Thoracic aorta (tissue), 2 donors: ENCODE measurements at places on chromosomes 3 and 15.

- no peak for DNase-seq
Measured at GRCh38 chr15:31957581-31957980, 72.7 kb upstream of the CHRNA7 start.

DNA sequence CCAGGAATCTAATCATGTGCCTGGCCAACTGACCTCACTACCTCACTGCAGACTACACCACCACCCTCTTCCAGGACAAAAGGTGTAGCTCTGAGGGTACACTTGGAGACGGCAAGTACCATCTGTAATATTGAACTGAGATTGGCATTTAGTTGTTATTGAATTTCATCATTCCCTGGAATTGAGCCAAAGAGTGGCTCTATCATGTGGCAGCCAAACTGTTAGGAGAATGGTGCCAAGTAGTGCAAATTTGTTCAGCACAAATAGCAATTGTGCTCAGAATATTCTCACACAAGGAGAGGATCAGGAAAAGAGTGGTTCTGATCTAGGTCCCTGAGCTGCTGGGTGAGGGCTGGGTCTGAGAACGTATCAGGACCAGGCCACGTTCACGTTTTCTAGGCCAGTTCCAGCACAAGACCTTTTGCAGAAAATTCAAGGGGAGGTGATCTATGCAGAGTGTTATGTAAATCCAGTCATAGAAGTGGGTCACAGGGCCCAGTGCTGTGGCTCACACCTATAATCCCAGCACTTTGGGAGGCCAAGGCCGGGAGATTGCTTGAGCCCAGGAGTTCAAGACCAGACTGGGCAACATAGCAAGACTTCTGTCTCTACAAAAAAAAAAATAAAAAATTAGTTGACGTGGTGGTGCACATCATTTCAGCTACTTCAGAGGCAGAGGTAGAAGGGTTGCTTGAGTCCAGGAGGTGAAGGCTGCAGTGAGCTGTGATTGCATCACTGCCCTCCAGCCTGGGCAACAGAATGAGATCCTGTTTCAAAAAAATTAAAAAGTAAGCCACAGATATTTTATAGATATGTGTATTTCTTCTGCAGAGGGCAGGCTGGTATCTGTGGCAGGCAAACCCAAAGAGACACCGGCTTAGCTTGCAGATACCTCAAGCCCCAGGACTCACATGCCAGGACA is 31.9 kb upstream of the CFAP161 start:
- DNase-seq: no peak

DNA sequence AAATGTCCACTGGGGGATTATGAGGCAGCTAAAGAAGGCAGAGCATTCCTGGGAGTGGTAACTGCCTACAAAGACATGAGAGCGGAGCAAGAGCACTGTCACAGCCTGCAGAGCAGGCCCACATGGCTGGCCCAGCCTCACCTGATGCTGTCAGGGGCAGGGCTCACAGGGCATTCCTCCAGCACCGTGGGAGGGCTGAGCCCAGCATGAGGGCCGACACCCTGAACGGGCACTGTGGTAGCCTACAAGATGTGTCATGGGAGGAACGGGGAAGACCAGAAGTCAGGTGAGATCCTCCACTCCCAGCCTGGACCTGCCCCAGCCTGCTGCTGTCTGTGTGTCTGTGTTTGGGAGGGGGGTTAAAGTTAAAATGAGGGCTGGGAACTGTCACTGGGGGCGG is 30.1 kb downstream of the CCDC12 start:
- DNase-seq: no peak

DNA sequence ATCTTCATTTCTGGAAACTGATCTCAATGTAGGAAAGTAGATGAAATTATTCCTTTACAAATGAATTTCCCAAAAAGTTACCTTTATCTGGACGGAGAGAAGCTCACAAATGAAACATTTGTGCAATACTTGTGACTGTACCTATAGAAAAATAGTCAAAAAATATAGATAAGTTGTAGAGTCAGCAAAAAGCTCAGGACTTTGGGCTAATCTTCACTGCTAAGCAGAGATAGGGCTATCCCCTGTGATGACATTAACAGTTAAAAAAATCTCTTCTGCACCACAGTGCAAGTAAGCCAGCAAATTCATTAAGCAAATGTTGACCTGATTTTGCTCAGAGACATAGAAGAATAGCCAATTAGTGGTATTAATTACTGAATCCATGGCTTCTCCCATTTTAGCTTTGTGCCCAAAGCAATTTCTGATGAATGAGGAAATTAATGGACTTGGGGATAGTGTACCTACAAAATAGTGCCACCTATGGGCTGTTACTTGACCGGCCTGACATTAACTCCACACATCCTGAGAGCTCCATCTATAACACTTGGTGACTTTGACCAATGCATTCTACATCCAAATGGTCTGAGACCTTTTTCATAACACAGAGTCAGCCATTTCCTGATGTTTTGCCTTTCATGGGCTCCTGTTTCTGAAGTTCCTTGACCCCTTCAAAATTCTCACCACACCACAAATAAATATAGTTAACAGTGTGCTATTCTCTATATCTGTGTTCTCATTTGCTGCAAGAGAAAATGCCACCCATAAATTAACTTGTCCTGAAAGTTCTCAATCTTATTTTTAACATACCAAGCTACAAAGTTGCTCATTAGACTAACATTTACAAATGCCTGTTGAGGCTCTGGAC is 105.0 kb downstream of the SSR3 start:
- no peak for DNase-seq

DNA sequence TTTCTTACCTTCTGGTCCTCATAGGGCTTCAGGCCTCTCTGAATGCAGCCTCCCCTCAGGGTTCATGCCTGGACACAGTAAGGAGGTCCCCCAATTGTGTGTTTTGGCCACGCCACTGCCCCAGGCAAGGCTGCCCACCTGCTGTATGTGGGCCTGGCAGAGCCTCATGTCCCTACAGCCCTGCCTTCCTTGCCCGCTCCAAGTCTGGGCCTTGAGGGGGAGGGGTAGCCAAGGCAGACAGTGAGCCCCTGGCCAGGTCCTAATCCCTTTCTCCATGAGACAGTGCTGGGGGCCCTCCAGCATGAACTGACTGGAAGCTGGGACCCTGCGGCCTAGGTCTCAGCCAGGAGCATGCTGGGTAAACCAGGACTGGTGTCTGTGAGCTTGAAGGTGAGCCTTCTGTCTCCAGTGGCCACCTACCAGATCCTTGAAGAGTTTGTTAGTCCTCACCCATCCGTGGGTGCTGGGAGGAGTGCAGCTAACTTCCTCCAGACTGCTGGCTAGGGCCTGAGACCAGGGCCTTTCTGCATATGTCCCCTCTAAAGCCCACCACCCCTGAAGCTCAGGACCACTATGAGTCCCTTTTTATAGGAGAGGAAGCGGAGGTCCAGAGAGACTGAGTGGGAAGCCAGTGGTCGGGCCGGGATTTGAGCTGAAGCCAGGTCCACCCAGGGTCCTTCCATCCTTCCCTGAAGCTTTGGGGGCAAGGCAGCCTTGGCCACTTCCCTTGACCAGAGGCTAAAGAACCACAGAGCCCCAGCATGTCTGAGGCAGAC is 8.7 kb downstream of the ZBTB47 start:
- DNase-seq: no peak

DNA sequence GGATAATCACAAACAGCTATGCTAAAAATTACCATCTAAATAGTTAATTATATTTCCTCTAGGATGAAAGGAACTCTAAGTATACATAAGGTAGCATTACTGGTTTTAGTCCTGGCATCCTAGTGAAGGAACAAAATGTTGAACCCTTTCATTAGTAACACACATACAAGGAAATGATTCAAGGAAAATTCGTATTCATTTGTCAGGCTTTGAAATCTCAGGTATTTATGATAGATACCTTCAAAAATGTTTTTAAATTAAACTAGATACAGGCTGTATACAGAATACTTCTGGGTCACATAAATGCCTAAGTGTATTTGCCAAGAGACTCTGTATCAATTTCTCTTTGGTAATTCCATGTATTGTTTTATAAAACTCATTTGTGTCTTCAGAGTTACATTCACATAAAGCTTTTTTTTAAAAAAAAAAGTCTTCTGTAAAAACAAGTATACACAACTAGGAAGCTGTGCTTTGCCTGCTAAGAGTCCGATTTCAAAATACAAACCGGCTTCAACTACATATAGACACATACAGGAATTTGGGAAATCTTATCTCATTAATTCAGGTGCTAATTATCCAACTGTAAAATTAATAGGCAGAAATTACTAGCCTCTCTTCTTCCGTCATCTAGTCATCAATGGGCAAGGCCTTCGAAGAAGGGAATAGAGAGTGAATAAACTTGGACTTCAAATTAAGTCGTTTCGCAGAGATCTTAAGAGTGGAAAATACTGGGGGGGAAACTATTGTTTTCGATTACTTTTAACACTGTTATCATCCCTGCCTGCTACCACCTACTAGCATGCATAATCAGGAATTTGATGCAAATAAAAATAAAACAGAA is 1.3 kb downstream of the SECISBP2L start:
- DNase-seq: no peak

DNA sequence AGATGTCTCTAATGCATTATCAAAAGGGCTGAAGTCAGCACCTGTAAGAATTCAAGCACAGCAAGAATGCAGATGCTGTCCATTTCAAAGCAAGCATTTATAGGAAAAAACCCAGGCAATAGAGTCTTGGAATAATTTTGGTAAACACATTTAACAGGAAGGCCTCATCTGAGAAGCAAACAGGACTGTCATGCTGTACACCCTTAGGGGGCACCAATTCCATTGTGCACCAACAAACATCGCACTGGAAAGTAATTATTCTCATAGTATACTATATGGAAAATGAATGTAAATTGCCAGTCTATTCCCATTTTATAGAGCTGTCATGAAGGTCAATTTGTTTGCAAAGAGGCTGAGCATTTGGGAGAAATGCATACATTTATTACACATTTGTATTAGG is 247.3 kb upstream of the SUCLG2 start:
- no peak for DNase-seq

DNA sequence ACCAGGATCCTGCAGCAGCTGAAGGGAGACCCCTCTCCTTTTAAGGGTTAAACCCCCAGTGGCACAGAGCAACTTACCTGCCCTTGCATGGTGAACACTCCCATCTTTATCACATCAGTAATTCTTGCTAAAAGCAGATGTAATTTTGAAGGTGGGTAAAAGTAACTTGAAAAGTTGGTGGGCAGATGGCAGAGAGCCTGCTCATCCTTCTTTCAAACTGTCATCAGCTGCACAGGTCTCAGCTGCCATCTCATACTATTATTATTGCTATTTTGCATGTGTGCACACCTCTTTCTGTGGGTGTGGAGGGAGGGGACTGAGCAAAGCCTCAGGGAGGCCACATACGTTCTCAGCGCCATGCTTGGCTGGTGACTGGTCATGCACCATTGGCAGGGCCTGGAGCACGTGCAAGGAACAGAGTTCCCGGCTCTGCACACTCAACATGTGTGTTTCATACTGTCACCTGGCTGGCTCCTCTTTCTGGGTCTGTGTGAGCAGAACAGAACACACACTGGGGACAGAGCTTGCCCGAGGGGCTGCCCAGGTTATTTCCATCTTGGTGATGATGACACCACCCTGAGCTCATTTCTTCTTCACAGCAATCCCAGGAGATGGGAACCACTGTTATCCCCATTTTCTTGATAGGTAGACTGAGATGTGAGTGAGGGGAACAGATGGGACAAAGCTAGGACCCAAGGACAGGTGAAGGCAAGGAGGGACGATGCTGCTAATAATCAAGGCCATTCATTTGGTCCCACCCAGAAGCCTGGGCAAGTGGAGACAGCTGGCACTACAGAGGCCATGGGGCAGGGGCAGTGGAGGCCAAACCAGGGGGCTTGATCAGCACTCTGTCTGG is 95.8 kb upstream of the KLF13 start:
- DNase-seq: no peak

DNA sequence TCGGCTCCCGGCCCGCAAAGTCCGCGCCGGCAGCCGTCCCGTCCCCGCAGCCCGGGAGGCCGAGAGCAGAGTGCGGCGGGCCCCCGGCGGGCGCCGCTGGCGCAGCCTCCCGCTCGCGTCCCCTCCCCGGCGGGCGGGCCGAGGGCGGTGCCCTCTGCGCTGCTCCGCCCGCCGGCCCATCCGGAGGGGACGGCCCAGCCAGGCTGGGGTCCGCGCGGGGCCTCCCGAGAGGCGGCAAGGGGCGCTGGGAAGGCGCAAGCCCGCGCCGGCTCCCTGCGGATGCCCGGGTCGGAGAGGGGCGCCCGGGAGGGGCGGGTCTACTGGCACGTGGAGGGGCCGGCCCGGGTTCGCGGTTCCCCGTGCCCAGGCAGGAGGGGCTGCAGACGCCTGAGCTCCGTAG is at the start of the genes CLCN2 and POLR2H:
CLCN2 (minus strand) TSS at position 74 of the 400 bp plus-strand sequence. CDS start 126 bp downstream, outside the sequence.
POLR2H (plus strand) TSS at position 179 of the 400 bp plus-strand sequence. CDS start 1,783 bp downstream, outside the sequence.
- DNase-seq: no peak

GRCh38 chr3:126130981-126131745 is 47.2 kb upstream of the SLC41A3 start:
- no peak for DNase-seq

GRCh38 chr3:185920184-185920583 is 17.6 kb downstream of the TRA2B start:
- no peak for DNase-seq

DNA sequence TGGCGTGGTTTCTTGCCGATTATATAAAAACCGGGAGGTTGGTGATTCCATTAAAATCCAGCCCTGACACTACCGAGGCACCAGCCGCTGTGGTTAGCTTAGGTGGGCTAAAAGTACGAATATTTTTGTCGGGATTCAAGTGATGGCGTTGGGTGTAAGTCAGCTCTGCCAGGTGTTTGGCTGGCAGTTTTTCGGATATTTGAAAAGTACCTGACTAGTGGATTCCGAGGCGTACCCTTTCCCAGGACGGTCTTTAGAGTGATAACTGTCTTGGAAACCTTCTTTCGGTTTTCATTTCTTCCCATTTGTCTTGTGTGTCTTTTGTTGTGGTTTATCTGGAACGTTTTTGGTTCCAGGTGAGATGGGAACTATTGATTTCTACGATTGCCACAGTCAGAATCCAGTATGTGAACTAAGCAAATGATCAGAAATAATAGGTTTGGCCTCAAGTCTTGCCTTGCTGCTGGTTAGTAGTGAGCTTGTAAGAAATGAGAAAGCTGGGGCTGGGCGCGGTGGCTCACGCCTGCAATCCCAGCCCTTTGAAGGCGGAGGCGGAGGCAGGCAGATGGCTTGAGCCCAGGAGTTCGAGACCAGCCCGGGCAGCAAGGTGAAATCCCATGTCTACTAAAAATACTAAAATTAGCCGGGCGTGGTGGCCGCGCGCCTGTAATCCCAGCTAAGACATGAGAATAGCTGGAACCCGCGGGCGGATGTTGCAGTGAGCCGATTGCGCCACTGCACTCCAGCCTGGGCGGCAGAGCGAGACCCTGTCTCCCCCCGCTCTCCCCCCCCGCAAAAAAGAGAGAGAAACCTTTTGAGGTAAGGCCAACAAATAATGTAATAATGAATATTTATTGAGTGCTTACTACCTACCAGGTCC is 1.4 kb downstream of the FYTTD1 start:
- peak; percentile 19 for DNase-seq

DNA sequence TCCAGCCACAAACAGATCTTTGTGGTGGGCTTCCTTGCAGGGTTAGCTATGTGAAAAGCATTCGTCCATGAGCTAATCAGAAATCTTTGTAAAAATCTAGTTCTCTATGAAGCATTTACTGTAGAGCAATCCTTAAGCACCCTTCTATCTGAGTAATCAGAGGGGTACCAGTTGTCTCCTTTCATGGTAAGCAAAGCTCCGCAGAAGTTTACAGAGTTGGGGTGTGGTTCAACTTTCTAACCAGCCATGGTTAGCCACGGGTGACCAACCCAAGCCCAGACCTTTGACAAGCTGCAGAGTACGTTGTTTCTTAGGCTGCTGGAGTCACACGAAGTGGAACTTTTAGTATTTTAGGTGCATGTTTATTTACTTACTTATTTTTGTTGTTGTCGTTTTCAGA is 77.4 kb downstream of the FLNB start:
- no peak for DNase-seq
